ENCODE measurements at places on chromosomes 4 and X.

DNA sequence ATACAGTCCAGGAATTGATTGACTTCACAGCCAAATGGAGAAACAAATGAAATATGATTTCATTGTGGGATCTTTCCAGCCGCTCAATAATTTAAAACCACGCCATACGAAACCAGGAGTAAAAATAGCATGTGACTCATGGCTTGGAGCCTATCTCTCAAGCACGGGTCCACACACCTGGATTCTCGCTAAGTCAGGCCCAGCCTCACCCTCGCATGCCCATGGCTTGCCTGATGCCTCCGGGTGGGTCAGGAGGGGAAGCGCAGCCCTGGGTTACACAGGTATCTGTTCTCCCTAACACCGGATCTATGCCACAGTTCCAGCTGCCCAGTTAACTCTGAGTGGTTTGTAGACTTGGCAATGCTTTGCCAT lies 5.6 kb upstream of the ABLIM2 start:
- no peak for DNase-seq

DNA sequence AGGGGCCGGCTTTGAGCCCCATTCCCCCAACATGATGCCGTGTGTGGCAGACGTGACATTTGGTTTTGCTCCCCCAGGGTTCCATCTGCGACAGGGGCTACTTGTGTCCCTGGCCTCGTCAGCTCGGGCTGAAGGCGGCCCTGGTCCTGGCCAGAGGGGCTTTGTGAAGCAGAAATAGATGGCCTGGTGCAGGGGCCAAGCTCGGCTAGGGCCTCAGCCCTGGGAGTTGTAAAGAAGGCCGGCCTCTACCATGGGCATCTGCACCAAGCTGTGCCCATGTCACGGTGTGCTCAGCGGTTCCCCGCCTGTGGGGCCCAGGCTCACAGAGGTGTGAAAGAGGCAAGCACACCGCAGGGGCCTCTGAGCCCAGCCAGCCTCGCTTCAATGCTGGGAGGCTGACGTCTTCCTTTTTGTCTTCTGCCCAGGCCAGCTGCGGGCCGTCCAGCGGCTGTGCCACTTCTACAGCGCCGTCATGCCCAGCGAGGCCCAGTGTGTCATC lies 32.5 kb downstream of the SH3TC1 start:
- DNase-seq = no peak

GRCh38 chr4:48369248-48369647 lies 27.9 kb downstream of the SLAIN2 start:
- no peak for DNase-seq

GRCh38 chrX:68177542-68177941 lies 255.8 kb downstream of the OPHN1 start:
- DNase-seq = no peak

DNA sequence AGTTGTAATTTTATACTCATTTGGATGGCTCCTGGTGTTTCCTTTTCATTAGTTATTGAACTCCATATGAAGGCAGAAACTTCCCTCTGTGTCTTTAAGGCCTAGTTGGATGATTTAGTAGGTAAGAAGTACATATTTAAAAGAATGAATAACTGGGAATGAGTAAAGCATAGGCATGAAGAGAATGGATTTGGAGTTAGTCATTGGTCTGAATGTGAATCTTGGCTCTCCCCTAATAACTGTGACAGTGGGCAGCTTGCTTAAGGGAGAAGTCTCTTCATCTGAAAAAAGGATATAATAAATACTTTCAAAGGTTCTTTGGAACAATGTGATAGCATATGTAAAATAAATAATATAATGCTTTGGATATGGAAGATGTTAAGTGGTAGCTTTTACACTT lies 13.2 kb downstream of the SNX25 start:
- DNase-seq = no peak

DNA sequence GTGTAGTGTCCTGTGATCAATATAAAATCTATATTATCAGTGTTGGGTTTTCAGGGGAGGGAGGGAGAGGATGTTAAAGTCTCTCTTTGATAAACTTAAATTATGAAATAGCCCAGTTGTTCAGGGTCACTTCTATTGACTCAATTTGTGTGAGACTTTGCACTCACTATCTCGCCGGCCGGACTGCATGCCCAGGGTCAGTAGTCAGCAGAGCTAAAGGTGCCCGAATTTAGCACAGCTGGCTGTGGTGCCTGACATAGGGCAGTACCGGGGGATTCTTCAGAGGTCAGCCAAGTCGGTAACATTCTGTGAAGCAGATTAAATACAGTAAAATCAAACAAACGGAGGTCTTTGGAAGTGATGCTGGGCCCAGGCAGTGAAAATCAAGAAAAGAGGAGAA lies 19.2 kb downstream of the GABRQ start:
- no peak for DNase-seq

DNA sequence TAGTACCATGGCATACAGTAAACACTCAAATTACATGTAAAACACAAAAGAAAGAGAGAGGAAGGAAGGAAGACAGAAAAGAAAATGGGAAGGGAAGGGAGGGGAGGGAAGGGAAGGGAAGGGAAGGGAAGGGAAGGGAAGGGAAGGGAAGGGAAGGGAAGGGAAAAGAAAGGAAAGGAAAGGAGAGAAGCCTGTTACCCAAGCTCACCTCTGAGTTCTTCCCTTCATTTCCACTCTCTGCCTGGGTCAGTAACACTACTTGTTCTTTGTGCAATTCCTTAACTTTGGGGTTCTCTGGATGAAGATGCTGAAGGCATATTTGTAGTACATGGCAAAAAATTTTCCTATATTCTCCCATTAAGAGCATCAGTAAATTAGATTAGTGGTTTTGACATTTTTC lies 241.0 kb downstream of the RAB28 start:
- DNase-seq = no peak

- DNase-seq = no peak
Observed at GRCh38 chr4:106717091-106717490, 319.0 kb downstream of the DKK2 start.

GRCh38 chr4:108191269-108191914 lies 22.7 kb upstream of the LEF1 start:
- no peak for DNase-seq

GRCh38 chr4:182073278-182073677 lies 169.9 kb upstream of the TENM3 start:
- DNase-seq = no peak
